ENCODE measurements at places on chromosomes 5 and 9.
A peak's percentile ranks its signal among the peaks of the same experiment; 100 is the strongest.

DNA sequence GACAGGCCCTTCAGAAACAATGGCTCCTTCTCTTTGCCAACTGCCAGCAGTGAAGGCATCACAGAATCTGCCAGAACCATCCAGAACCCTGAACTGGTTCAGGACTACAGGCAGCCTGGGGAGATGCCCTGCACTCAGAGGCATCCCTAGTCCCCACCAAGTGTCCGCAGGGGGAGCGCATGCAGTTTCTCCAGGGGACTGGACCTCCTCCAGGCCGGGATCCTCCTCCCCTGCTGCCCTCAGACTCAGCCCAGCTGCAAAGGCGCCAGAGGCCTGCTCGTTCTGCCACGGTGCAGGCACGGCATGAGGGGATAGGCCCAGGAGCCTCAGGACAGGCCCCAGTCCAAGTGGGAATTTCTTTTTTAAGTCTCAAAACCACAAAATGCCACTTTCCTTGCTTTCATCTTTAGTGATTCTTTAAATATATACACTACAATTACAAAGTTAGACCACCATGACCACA, 72.0 kb downstream of the SEMA4D start:
- no peak for DNase-seq

GRCh38 chr5:850511-851006, at the start of gene ZDHHC11:
Gene ZDHHC11 (minus strand): TSS chr5:850986. CDS start chr5:850602, 384 bp downstream.
- DNase-seq = no peak

DNA sequence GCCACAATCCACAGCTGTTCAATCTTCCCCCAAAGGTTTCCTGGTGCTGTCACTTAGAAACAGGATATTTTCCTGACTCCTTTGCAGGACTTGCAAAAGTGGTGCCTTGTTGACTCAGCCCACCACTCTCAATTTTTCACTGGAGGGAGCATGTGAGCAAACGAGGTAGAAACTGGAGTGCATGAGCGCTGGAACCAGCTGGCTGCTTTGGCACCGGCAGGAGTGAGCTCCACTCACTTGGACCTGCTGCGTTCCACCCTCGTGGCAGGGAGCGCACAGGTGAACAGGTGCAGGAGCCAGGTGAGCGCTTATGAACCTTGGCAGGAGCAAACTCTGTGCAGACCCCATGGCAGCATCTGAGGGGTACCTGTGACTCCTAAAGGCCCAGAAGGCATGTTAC, 364.1 kb upstream of the RORB start:
- DNase-seq = no peak

- no peak for DNase-seq
These were observed 37.3 kb downstream of the COL5A1 start for GRCh38 chr9:134678666-134679443.

- no peak for DNase-seq
These were observed 97.5 kb downstream of the SAXO1 start for GRCh38 chr9:18935541-18935940.

GRCh38 chr9:129413537-129414376, 207.1 kb downstream of the C9orf50 start:
- DNase-seq = peak; percentile 74

DNA sequence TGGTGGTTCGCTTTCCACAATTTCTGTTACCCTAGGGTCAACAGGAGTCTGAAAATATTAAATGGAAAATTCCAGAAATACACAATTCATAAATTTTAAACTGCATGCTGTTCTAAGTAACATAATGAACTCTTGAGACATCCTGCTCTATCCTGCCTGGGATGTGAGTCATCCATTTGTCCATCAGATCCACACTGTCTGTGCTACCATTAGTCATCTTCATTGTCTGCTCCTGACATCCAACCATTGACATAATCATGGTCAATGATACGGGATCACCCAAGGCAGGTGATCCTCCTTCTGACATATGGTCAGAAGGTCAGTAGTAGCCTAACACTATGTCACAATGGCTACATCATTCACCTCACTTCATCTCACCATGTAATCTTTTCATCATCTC, 276.7 kb upstream of the KIF2A start:
- no peak for DNase-seq

DNA sequence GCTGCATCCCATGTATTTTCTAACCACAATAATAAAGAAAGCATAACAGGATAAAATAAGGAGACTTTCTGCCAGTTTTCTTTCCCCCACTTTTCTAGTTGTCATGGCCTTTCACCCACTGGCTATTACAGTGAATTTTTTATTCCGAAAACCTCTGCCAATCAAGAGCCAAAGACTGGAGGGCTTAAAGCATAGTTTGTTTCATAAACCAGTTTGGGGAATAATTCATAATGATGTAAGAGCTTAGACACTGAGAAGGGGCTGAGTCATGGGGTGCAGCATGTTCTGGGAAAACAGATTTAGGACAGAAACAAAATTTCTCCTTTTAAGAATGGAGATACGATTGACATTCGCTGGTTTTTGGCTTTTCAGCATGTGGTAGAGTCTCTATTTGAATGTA, 4.4 kb upstream of the GLIPR2 start:
- no peak for DNase-seq

GRCh38 chr5:139748505-139748826, 47.1 kb upstream of the PSD2 start:
- DNase-seq = no peak

GRCh38 chr5:159262472-159262858, 625 bp upstream of the UBLCP1 start:
- DNase-seq = no peak

- DNase-seq = no peak
These were observed at the start of gene ZFP2 for GRCh38 chr5:178895615-178896571. Gene ZFP2 (plus strand): TSS chr5:178895913. CDS start chr5:178931314, 35,401 bp downstream.

- DNase-seq = no peak
These were observed 69.0 kb downstream of the MFAP3 start for GRCh38 chr5:154107756-154108155.

Measured in NCI-H446 treated with DMSO at 0.1 percent for 48 hours (cell line).